ENCODE measurements at places on chromosomes 3 and 15. TPM values are rescaled to one million over a fixed set of nuclear protein-coding genes. Genes with fewer than 3 reads are reported as not detected.

Gene MST1R
- total RNA-seq, result 5.5 TPM

GRCh38 chr3:121520510-121520909 lies 25.3 kb downstream of the POLQ start:
- no peak for DNase-seq
- no peaks in the 10 kb centered on the region for H3K36me3 ChIP-seq
- H3K27ac ChIP-seq, result no peak overlapping the region
- no peak overlapping the region for H3K4me3 ChIP-seq

DNA sequence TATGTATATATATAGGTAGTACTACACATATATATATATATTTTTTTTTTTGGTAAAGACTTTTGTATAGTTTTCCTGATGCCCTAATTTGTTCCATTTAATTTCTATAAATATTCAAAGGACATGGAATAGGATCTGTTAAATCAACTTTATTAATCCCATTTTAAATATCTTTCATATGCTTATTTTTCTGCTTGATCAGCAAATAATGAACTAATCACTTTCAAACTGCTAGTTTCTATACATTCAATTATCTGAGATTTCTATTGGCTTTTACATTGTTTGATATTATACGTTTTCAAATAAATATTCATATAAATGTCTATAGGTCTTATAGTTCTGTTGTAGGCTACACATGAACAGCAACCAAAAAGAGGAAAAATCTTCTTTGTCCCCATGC lies 21.7 kb downstream of the ZXDC start:
- no peaks in the 10 kb centered on the region for H3K4me1 ChIP-seq
- no peaks in the 10 kb centered on the region for H3K27me3 ChIP-seq
- H3K4me3 ChIP-seq, result no peak overlapping the region
- no peaks in the 10 kb centered on the region for H3K36me3 ChIP-seq

Gene TRPM1
- not detected for total RNA-seq

Gene CEP97
- 5.5 TPM for total RNA-seq

Gene CRYGS
- 1.1 TPM for total RNA-seq

GRCh38 chr15:86432861-86433260 lies 353.2 kb downstream of the AGBL1 start:
- no peaks in the 10 kb centered on the region for H3K4me1 ChIP-seq
- no peaks in the 10 kb centered on the region for H3K36me3 ChIP-seq
- H3K27ac ChIP-seq, result no peak overlapping the region

GRCh38 chr3:95154766-95155165 lies 1091.9 kb downstream of the NSUN3 start:
- no peak overlapping the region for H3K27ac ChIP-seq
- H3K36me3 ChIP-seq, result no peaks in the 10 kb centered on the region
- no peak overlapping the region for H3K4me3 ChIP-seq
- DNase-seq, result peak; percentile 38

Gene GUCA1C
- total RNA-seq, result not detected

Gene MUSTN1
- total RNA-seq, result 14.4 TPM

Gene CLRN1
- total RNA-seq, result not detected

Gene KIF15
- total RNA-seq, result 0.55 TPM

GRCh38 chr3:123349566-123350435 lies 99.1 kb downstream of the ADCY5 start:
- no peaks in the 10 kb centered on the region for H3K36me3 ChIP-seq
- H3K4me3 ChIP-seq, result no peak overlapping the region
- H3K27me3 ChIP-seq, result no peaks in the 10 kb centered on the region
- no peak for DNase-seq
- H3K4me1 ChIP-seq, result no peaks in the 10 kb centered on the region
- no peak overlapping the region for H3K27ac ChIP-seq

Gene RCCD1
- total RNA-seq, result 9.1 TPM

Gene HIGD2B
- not detected for total RNA-seq

- no peaks in the 10 kb centered on the region for H3K27me3 ChIP-seq
- DNase-seq, result no peak
- H3K27ac ChIP-seq, result no peak overlapping the region
- H3K36me3 ChIP-seq, result no peaks in the 10 kb centered on the region
- H3K4me1 ChIP-seq, result no peaks in the 10 kb centered on the region
Measured at GRCh38 chr3:59424268-59425010, 374.6 kb upstream of the CFAP20DC start.

DNA sequence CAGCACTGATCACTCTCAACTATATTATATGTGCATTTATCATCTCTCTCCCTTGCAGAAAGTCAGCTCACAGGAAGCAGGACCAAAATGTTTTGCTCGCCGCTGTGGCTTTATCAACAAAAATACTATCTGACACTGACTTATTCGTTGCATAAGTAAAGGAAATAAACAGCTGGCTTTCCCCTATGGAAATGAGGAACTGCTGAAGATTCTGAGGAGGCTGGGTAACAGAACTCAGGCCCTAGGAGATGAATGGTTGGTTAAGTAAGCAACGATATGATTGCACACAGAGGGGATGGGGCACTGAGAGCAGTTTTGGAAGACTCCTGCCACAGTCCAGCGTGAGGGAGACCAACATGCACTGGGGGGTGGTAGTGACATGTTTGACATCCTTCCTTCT lies 181.1 kb downstream of the STT3B start:
- no peaks in the 10 kb centered on the region for H3K27me3 ChIP-seq
- H3K4me3 ChIP-seq, result no peak overlapping the region
- H3K27ac ChIP-seq, result no peak overlapping the region

DNA sequence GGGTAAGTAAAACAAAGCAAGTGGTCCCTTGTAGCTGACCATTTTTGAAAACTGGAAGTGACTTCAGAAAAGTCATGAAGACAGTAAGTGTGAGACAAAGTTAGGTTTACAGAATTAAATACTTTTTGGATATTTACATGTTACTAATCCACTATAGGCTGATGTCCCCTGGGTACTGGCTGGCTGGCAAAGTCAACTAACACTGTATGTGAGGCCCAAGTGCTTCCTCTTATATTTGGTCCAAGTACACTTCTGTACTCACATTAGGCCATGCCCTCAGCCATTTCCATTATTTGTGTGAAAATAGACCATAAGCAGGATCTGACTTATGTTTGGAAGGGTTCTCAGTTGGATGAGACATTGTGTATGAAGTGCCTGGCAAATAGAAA lies 5.5 kb upstream of the LEKR1 start:
- DNase-seq, result no peak
- no peaks in the 10 kb centered on the region for H3K27me3 ChIP-seq
- no peak overlapping the region for H3K4me3 ChIP-seq
- H3K4me1 ChIP-seq, result peaks cover 3% of the 10 kb centered on the region
- no peaks in the 10 kb centered on the region for H3K36me3 ChIP-seq

Gene SI
- 0.96 TPM for total RNA-seq

Gene STRIT1
- total RNA-seq, result not detected

All from prostate gland (tissue), 2 donors.